ENCODE measurements at places on chromosomes 4 and X.

GRCh38 chr4:123121241-123121907 is 199.0 kb upstream of the NUDT6 start:
- no peak for DNase-seq

DNA sequence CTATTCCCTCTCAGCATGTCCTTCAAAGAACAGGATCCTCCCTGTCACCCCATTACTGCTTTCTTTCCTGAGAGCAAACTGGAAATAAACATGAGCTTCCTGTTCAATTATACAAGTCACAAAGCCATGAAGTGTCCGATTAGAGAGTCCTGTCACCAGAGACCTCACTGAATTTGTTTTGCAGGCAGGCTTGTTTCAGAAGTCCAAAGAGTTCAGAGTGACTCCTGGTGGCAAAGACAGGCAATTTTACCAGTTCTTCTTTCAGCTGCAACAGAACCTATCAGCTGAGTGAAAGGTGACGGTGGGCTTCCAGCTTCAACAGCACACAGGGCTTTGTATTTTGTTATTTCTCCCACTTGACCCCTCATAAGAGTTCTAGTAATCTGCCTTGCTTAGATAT is 6.4 kb downstream of the ELK1 start:
- peak; percentile 24 for DNase-seq

- DNase-seq: no peak
These were observed 43.3 kb downstream of the FGFBP1 start for GRCh38 chr4:15894921-15895916.

DNA sequence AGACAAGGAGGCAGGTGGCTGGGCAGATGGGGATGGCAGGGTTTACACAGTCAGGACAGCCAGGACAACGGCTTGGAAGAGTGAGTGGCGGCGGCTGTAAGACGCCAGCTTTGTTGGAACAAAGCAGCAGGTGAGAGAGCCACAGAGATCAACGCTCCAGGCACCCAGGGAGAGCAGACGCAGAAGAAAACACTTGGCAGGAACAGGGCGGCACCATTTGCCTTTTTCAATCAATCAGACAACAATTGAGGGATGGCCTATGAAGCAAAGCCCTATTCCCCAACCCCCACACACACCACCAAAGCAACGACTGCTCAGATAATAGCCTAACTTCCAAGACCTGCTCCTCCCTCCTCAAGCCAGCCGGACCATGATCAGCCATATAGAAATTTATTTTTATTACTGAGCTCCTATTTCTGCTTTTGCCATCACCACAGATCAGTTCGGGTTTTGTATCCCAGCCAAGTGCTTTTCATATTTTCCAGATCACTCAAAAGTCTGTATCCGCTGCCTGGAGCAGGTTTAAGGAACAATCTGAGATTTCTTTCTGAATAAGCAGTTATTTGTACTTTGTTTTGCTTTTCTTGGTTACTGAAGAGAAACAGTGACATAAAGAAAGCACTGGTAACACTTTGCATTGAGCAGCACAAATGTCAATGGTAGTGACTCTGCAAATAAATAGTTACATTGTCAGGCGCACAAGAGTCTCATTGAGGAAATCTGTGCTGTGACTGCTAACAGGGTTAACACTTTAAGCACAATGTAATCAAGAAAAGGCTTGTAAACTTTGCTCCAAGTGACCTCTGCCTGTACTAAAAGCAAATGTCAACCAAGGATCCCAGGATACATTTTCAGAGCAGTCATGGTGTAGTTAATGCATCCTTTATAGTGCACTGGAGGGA is 81.8 kb upstream of the RBPJ start:
- DNase-seq: no peak

GRCh38 chrX:15749642-15750610 is 11.9 kb downstream of the CA5B start:
- DNase-seq: no peak

DNA sequence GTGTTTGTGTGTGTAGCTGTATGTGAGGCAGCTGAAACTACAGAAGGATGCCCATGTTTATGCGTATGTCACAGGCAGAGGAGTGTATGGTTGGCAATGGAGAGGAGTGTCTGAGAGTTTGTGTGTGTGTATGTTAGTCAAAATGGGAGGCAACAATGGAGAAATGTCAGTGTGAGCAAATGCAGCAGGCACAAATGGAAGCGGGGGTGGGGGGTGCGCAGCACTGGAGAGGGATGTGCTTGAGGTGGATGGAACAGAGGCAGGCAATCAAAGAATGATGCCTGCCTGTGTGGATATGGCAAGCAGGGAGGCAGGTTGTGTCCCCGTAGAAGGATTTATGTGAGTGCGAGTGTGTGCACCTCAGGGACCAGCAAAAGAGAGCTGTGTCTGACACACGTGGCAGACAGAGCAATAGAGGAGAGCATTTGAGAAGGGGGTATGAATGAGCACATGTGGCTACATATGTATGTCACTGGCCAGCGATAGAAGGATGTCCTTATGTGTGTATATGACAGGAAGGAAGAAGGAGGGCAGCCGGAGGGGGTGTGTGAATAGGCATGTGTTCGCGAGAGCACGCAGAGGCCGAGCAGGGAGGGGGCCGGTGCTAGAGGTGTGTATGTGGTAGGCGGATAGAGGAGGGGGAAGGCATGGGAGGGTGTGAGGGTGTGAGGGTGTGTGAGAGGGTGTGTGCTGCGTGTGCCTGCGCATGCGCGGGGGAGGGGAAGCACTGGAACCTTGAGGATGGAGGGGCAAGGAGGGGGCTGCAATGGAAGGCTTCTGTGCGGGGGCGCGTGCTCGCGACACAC is 1.1 kb downstream of the PJA1 start:
- no peak for DNase-seq

DNA sequence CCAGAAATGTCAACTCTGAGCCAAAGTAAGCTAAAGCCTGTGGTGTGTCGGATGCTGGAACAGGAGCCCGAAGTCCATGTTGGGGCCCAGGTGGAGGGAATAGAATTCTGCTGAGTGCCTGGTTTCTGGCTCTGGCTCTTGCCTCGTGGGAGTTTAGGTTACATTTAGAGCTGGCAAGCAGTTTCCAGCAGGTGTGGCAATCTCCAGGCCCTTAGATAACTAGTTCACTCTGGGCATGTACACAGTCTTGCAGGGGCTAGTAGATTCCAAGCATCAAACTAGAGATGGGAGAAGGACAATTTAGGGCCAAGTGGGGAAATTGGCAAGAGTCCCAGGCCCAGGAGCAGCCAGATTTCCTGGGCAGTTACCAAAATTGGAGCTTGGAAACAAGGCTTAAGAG is 56.3 kb upstream of the STOX2 start:
- no peak for DNase-seq

GRCh38 chr4:111838406-111838930 is 306.8 kb upstream of the FAM241A start:
- no peak for DNase-seq

GRCh38 chr4:108794136-108794535 is 31.3 kb upstream of the ETNPPL start:
- DNase-seq: no peak

Measured in HL-60 (cell line).